ENCODE measurements at places on chromosomes 3 and 15. TPM values are rescaled to one million over a fixed set of nuclear protein-coding genes. Genes with fewer than 3 reads are reported as not detected.
A peak's percentile ranks its signal among the peaks of the same experiment; 100 is the strongest.

Gene CD200
- not detected for total RNA-seq

Gene BFSP2
- not detected for total RNA-seq

Gene RNF13
- total RNA-seq, result 63.7 TPM

DNA sequence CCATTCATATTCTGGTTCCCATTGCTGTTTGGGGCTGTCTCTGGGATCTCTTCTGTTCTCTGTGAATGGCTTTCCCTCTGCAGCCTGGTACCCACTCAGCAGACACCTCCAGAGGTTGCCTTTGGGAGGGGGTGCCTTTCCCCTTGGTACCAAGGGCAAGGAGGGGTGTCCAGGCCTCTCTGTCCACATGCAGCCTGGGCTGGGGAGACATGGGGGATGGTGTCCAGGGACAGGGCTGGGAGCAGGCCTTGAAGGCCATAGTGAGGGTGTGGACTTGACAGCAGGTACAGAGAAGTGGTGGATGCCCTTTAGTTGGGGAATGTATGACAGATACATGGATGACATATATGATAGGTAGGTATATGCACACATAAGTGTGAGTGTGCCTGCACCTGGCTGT is 83.7 kb downstream of the PLXNA1 start:
- no peak for DNase-seq

DNA sequence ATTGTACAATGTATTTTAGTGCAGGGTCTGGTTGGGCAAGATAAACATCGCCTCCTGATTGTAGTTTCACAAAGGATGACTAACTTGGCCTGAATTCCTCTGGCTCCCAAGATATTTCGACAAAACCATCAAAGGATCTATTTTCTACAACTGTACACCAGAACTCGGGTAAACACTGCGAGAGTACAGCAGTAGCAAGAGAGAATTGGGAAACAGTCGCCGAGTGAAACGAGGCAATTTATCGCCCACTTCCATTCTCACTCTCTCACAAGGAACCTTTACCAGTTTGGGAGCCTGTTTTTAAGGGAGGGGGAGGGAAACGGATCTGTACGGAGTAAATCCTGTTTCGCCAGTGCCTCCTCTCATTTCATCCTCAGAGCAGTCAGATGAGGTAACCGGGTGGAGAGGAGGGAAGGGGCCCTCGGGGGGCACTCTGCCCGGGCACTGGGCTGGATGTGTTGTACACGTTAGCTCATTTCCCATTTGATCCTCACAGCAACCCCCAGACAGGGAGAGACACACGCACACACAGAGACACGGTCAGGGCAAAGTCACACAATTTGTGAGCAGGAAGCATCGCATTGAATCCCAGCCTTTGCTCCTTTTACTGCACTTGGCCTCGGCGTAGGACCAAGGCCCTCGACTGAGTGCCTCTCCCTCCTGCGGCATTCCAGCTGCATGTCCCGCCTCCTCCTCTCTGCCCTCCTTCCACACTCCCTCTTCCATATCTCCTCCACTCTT is 120.1 kb downstream of the LIPC start:
- DNase-seq, result no peak

- DNase-seq, result peak; percentile 68
Observed at GRCh38 chr3:12706504-12707253, 42.8 kb upstream of the RAF1 start.

DNA sequence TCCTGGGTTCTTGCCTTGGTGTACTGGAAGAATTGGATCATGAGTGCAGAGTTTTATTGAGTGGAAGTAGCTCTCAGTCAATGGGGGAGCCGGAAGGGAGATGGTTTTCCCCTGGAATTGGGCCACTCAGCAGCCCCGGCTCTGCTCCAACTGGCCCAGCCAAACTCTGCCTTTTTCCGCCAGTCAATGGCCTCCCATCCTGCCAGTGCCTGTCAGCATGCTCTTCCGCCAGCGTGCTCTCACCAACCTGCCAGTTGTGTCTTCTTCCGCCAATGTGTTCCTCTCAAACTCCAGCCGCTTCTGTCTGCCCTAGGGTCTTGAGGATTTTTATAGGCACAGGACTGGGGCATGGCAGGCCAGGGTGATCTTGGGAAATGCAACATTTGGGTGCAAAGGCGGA is 12.4 kb upstream of the AADACL2 start:
- DNase-seq, result no peak
